ENCODE measurements at places on chromosomes 13 and 19.

- no peak for DNase-seq
Measured at GRCh38 chr13:26362261-26362660, 108.3 kb downstream of the CDK8 start.

DNA sequence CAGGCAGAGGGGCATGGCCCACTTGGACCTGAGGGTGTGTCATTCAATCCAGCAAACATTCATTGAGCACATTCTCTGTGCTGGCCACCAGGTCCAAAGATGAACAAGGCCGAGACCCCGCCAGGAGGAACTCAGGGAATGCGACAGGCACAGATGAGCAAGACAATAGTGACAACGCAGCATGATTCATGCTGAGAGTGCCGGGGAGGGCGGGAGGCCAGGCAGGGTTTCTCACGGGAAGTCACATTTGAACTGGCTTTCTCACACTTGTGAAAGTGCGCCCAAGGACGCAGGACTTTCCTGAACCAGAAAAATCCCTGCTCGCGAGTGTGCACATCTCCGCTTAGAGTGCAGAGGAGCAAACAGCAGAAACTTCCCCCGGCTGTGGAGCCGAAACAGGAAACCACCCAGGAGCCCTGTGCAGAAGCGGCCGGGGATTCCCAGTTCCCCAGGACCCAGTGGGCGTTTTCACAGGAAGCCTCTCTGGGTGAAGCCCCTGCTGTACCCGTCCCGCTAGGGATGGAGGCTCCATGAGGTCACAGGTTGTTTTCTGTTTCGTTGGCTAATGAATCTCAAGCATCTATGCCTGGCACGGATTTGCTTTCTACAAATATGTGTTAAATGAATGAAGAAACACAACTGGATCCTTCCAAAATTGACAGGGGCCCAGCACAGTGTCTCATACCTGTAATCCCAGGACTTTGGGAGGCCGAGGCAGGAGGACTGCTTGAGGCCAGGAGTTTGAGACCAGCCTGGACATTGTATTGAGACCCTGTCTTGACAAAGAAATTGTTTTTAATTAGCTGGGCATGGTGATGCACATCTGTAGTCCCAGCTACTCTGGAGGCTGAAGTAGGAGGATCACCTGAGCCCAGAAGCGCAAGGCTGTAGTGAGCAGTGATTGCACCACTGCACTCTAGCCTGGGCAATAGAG lies 68.4 kb upstream of the TM9SF2 start:
- peak; percentile 34 for DNase-seq

DNA sequence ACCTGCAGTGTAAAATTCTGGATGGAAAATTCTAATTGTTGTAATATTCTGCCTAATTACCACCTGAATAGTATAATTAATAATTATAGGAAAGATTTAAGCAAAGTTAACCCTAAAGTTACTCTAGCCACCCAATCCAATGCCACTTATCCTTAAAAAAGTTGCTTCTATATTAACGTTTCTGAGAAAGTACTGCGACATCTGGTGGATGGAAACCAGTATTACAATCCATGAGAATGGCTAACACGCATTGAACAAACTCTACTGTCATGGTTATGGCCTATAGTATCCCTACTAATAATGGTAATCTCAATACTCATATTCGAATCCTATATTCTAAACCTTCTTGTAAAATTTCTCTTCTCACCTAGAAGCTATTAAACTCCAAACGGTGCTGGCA lies 1551.8 kb downstream of the SLITRK1 start:
- no peak for DNase-seq

DNA sequence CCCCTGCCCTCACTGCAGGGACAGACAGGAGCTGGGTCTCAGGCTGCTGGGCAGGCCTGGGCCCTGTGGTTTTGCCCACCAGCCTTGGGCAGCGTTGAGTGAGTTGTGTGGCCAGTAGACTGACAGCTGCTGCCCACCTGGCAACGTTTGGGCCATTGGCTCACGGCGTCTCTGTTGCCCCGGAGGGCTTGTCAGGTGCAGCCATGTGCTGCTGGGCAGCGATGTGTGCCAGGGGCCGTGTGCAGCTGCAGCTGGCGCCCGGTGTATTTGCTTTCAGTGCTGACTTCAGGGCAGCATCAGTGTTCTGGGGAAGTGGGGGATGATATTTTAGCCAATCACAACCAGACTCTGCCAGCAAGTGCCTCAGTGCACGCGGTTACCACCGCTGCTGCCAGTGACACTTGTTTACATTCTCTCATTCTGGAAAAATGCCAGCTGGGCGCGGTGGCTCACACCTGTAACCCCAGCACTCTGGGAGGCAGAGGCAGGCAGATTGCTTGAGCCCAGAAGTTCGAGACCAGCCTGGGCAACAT lies 10.6 kb downstream of the FZR1 start:
- no peak for DNase-seq

GRCh38 chr13:37753776-37754175 lies 115.8 kb downstream of the TRPC4 start:
- DNase-seq, result no peak

DNA sequence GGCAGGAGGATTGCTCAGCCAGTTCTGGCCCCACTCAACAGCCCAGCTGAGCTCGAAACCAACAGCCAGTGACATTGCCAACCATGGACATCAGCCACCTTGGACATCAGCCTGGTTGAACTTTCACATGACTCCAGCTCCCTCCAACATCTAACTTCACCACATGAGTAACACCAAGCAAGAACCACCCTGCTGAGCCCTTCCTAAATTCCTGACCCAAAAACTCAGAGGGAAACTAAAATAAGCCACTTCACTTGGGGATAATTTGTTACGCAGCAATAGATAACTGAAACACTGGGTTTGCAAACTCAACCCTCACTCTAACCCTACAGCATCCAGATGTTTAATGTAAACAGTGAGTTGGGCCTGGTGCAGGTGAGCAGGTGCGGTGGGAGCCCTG lies 10.7 kb upstream of the LRFN3 start:
- DNase-seq, result no peak

DNA sequence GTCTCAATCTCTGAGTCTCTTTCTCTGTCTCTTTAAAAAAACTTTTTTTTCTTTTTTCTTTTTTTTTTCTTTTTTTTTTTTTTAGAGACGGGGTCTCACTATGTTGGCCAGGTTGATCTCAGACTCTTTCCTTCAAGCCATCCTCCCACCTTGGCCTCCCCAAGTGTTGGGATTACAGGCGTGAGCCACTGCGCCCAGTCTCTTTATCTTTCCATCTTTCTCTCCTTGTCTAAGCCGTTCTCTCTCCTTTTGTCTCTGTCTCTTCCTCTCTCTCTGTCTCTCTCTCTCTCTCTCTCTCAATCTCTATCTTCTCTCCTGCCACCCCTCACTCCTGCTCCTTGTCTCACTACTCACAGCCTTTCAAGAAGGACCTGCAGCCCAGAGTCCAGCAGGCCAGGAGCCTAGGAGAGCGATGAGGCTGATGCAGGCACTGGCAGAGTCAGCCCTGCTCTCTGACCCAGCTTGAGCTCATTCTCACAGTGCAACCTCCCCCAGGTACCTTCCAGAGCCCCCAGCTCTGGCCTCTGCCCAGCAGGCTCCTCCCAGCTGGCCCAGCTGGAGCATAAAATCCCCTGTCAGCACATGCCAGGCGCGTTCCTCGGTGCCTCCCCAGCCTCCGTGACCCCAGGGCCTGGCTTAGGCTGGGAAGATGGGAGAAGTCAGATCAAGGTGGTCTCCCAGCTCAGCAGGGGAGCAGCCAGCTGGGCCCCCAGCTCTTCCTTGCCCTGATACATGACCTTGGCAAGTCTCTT lies at the start of gene NPHS1:
TSS of gene NPHS1 (minus strand) at position 476 of the 752 bp plus-strand sequence. CDS start 667 bp downstream, outside the sequence.
- DNase-seq, result no peak

DNA sequence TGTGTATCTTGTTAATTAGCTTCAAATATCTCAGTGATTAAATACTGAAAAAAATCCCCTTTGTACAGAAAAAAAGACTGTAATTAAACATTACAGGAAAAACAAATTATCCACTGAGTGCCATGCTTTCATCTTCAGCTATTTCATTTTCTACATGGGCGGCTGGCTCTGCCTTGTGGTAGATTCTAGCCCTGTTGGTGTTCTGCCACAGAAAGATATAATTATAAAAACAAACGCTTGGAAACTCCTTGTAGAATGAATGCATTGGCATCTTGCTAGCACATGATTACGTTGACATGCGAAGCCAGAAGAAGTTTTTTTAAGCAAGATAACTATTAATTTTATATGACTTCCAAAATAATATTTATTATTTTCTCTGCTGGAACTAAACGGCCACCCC lies 496.8 kb downstream of the MYO16 start:
- DNase-seq, result no peak

GRCh38 chr13:44874886-44875630 lies 114.2 kb downstream of the NUFIP1 start:
- no peak for DNase-seq

- no peak for DNase-seq
Measured at GRCh38 chr13:24693862-24694471, 13.8 kb downstream of the ATP12A start.

- DNase-seq, result no peak
Measured at GRCh38 chr13:28286263-28286662, 147.9 kb downstream of the PAN3 start.

- DNase-seq, result no peak
Measured at GRCh38 chr19:40542202-40542859, 34.3 kb upstream of the SHKBP1 start.

GRCh38 chr19:28403690-28404089 lies 809.3 kb downstream of the UQCRFS1 start:
- DNase-seq, result no peak

DNA sequence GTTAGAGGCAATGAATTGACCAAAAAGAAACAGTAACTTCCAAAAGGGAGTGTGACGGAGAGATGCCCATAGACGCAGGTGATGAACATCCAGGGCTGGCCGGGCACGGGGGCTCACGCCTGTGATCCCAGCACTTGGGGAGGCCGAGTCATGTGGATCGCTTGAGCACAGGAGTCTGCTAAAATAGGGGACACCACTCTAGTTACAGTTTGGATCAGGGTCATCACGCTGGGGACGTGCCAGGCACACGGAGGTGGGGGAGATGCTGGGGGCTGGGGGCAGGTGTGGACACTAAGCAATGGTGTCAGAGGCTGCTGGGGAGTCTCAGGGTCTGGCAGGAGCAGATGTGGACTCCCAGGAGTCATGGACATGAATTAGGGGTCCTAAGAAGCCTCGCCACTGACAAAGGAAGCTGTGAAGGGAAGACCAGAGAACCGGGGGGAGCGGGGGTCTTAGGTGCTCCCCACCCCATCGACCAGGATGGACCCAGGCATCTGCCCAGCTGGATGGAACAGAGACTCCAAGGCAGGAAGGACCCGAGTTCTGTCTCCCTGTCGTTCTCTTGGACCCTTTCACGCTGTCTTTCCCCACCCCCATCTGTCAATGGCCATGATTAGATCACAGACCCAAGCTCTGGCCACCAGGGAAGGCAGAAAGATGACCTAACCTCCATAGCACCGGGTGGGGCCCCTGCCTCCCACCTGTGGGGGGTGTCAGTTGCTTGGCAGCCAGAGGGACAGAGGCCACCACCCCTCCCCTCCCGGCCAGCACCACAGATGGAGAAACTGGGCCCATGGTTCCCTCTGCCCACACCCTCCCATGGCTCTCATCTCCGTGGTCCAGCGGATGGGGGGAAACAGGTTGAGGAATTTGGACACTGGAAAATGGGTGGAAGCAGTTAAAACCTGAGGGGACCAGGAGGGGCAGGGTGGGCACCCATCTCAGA lies 19.6 kb downstream of the CCDC8 start:
- no peak for DNase-seq

DNA sequence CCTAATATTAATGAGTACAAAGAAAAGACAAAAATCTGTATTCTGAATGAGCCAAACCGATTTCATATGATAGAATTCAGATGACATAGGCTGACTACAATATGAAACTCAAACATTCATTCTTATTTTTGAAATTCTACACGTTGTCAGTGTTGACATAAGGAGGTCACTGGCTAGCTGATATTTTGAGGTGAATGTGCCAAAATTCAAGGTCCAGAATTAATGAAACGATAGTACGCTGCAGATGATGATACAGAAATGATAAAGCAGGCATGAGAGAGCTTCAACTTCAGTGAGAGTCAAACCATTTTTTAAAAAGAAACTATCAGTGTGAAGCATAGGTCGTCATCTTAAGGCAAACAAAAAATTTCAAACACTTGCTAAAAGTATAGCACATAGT lies 88.2 kb downstream of the FREM2 start:
- no peak for DNase-seq

GRCh38 chr13:39335721-39336120 lies 267.3 kb downstream of the LHFPL6 start:
- no peak for DNase-seq

- DNase-seq, result no peak
Measured at GRCh38 chr13:112772929-112773328, 83.1 kb downstream of the ATP11A start.

DNA sequence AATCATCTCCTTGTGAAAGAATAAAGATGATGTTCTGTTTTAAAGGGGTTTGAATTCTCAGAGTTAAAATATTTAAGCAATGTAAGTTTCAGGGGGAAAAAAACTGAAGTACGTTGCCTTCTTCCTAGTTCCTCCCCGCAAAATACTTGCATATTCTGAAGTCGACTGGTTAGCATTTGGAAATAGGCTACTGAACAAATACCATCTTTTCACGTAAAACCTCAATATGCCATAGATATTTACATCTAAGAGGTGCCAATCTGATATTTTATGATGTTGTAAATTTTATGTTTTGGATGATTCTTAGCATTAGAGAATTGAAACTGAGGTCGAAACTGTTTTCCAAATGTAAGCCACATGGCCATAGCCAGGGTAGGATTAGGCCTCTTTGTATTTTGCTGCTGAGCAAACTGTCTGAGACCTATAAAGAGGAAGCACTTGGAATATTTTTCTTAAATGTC lies 138.3 kb downstream of the FLT1 start:
- DNase-seq, result no peak

DNA sequence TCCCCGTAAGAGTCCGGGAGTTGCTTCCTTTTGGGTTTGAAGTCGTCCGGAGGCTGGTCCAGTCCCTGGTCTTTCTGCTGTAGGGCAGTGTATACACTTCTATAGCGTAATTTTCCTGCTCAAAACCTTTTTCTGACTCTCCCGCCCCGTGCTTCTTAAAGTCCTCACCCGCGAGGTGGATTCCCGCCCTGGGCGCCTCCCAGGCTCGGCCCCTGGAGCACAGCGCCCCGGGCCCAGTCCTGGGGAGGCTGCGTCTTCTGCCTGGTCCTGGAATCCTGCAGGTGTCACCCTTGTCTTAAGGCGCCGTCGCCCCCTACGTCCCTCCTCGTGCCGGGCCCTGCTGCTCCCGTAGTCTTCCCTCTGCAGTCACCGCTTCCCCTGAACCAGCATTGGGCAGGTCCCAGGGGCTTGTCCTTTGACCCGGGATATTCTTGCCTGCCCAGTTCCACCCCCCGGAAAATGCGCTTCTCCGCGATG lies 34.4 kb upstream of the ZNF808 start:
- DNase-seq, result no peak

GRCh38 chr13:108787700-108788414 lies 158.4 kb downstream of the MYO16 start:
- no peak for DNase-seq

DNA sequence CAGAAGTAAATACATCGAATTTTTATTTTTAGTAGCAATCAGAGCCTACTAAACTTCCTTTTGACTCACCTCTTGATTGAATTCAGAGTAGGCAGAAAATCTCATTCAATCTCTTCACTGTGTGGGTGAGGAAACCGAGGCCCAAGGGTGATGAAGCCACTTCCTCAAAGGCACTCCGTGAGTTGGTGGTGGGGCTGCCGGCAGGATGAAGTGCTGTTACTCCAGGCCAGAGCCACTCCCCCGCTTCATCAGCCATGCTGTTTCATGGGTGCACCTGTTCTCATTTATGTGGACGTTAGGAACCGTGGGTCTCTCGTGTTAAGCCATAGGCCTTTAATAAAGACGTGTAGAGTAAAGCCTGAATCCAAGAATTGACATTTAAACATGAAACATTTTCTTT lies 13.2 kb downstream of the ING1 start:
- no peak for DNase-seq
